ENCODE measurements at places on chromosomes 16 and 17.

- DNase-seq = peak; percentile 69
Observed at GRCh38 chr17:4499431-4500190, 930 bp downstream of the SPNS2 start.

- no peak for DNase-seq
Observed at GRCh38 chr16:58280846-58281301, 14.0 kb downstream of the PRSS54 start.

DNA sequence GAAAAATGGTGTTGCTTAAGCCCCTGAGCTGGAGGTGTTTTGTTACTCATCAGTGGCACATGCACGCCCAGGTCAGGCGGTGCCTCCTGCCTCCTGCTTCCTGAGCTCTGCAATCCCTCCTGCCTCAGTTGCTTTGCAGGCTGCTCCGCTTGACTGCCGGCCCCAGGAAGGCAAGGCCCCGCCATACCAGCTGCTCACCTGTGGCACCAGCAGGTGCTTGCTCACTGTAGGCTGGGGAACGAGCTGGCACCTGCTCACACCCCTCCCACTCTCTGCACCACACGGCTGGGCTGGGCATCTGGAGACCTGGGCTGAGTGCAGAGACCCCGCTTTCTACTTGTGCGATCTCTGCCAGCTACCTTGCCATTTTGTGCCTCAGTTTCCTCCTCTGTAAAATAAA, 200.2 kb downstream of the RBFOX3 start:
- DNase-seq = no peak

DNA sequence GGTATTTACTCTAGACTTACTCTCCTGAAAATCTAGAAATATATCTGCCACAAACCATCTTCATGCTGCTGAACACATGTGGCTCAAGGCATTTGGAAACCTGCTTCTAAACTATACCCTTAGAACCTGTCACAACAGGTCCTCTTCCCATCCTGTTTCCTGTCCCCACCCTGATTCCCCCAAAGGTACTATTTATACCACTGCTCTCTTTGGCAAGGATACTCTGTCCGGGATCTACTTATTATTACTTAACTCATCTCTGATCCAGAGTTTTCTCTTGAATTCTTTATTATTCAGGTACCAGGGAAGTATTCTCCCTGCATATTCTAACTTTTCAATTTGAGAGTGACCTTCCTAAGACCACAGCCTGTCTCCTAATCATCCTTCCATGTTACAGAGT, 33.4 kb downstream of the TRAF4 start:
- no peak for DNase-seq

GRCh38 chr17:37060094-37060493, 111.3 kb downstream of the AATF start:
- DNase-seq = no peak

- DNase-seq = no peak
Observed at GRCh38 chr16:23486480-23486879, 23.8 kb downstream of the GGA2 start.

- DNase-seq = no peak
Observed at GRCh38 chr16:54654429-54654828, 276.2 kb upstream of the IRX5 start.

DNA sequence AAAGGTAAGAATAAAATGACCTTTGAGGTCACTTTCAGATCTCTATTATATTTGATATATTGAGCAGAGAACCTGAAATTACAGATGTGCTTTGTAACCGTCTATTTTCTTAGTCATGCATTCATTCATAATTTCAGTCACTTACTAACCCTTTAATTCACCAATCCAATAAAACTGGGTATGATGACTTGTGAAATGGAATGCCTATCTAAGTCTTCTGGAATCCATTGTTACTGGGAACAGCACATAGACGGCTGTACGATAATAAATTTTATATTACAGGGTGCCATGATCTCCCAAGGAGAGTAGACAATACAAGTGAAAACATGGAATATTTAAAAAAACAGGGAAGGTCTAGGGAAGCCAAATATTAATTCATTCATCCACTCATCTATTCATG, 22.9 kb downstream of the CDH11 start:
- DNase-seq = no peak

DNA sequence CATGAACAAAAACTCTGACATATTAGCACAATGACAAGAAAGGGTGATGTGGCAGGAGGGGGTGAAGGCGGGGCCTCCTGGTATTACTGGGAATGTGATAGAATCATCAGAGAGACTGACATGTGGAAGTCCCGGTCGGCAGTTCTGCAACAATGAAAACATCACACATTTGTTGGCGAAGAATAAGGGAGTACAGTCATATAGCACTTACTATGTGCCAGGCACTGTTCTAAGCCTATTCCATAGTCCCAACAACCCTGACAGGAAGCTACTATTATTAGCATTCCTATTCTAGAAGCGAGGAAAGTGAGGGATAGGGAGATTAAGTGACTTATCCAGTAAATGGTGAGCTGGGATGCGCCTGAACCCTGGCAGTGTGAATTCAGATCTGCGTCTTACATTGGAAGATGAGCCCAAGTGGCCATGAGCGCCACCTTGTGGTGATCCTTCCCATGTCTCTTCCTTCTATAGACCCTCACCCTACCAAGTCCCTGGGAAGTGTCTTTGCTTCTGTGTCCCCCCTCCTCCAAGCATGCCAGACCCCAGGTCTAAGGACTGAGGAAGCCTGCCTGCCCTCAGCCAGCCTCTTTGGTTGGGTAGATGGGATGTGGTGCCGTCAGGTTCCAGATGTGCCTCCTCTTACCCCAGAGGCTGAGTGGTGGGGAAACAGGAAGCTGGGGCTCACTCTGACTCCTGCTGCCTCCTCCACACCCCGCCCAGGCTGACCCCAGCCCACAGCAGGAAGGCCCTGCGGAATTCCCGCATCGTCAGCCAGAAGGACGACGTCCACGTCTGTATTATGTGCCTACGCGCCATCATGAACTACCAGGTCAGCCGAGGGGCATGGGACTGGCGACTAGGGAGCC, 14.0 kb downstream of the FMNL1 start:
- DNase-seq = no peak

GRCh38 chr16:27703545-27703944, 153.6 kb downstream of the KATNIP start:
- no peak for DNase-seq

- peak; percentile 34 for DNase-seq
Observed at GRCh38 chr16:11257131-11257938, 1.3 kb upstream of the SOCS1 start.

DNA sequence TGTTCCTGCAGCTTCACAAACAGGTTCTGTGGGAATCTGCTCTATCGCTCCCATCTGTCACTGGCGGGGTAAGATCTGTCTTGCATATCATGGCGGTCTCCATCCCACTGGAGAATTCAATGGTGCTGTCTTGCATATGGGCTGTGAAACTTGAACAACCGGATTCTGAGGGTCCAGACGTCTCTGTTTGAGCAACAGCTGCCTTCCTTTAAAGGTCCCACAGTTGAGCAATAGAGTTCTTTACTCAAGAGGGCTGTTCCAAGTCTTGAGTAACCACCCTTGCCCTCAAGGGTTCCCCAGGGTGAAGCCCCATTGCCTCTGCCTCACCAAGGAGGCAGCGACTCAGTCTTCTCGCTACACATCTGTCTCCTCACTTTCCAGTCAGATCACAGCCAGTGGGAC, 50.8 kb downstream of the ZFHX3 start:
- no peak for DNase-seq

- DNase-seq = no peak
Observed at GRCh38 chr17:77150196-77150595, 9.4 kb downstream of the SEC14L1 start.

GRCh38 chr17:34764716-34765115, 185.3 kb downstream of the TMEM132E start:
- no peak for DNase-seq

DNA sequence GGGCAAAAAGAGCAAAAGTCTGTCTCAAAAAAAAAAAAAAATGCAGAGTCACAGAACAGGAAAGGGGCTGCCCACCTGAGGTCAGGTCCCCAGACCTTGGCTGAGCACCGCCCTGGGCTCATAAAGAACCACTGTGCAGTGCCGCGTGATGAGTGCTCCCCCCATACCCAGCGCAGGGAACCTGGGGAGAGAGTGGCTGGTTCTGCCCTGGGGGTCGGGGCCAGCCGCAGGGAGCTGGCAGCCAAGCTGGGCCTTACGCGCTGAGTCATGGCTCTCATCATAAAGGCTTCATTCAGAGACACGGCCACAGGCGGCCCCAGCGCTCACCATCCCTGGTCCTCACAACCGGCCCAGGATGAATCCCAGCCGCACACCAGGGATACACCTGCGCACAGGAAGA, 80.7 kb downstream of the RAB11FIP4 start:
- peak; percentile 26 for DNase-seq

DNA sequence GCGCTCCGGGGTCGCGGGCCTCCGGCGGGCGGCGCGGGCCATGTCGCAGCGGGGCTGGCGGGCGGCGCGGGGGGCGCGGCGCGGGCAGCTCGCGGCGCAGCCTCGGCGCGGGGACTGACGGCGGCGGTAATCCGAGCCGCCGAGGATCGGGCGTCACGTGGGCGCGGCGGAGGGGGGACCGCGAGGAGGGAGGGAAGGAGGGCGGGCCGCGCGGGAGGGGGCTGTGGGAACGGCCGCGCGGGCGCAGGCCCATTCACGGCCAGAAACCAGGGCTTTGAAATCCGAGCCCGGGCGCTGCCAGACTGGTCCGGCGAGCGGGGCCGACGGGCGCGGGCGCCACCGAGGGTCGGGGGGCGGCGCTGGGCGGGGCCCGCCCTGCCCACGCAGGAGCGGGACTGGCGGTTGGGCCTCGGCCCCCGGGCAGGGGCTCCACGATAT, at the start of gene MTSS2:
MTSS2 (minus strand) TSS at position 116 of the 438 bp plus-strand sequence. CDS start 262 bp downstream, outside the sequence.
- DNase-seq = peak; percentile 81

- DNase-seq = no peak
Observed at GRCh38 chr17:57565176-57565575, 179.9 kb downstream of the CCDC182 start.

- DNase-seq = no peak
Observed at GRCh38 chr16:30606004-30606403, 4.2 kb downstream of the ZNF689 start.

- DNase-seq = no peak
Observed at GRCh38 chr16:30923554-30924075, at the start of gene FBXL19. FBXL19 (plus strand) TSS chr16:30923572; CDS start chr16:30925755, 2,183 bp downstream.

DNA sequence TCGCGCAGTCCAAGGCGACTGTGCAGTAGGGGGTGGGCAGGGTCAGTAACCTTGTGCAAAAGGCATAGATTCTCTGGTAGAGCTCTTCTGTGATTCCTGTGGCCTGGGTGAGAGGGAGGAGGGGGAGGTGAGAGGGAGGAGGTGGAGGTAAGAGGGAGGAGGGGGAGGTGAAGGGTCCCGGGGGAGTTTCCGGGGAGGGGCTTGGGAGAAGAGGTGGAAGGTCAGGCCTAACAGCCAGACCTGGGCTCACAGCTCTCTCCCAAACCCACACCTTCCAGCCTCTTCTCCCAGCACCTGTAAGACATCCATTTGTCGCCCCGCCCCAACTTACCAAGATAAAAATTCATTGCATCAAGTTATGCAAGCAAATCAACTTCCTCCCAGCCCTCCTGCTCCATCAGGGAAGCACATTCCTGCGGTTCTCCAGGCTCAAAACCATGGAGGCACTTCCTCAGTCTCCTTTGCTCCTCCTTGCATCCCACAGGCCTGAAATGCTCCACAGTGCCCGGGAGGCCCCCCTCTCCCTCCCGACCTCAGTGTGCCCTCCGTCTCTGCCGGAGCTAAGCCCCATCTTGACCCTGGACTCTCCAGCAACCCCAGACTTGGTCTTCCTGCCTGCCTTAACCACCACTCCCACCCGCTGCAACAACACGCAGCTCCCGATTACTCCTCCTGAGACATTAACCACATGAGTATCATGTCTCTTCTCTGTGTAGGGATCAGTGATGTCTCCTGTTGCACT, 30.5 kb downstream of the PIK3R6 start:
- no peak for DNase-seq

DNA sequence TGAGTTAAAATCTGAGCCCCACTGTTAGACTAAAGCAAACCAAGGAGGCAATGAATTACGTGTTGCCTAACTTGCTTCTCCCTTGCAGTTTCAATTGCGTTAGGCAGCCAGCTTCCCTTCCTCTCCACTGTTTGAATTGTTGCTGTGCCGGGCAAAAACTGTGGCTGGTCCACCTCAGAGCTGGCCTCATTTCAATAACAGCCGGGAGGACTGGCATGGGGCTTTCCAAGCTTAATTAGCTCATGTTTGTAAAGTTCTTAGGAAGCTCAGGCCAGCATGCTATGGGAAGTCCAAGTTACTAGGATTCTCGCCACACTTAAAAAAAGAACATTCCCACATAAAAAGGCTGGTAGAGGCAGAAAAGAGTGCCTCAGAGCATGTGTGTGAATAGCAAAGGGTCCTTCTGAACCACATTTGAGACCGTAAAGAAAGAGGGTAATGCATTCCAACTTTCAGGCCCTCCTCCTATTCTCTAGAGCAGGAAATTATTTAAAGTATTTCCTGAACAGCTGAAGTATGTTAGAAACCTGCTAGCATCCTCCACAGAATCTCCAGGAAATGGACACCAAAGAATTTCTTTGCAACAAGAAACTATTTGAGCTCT, 79.0 kb upstream of the SMURF2 start:
- no peak for DNase-seq

DNA sequence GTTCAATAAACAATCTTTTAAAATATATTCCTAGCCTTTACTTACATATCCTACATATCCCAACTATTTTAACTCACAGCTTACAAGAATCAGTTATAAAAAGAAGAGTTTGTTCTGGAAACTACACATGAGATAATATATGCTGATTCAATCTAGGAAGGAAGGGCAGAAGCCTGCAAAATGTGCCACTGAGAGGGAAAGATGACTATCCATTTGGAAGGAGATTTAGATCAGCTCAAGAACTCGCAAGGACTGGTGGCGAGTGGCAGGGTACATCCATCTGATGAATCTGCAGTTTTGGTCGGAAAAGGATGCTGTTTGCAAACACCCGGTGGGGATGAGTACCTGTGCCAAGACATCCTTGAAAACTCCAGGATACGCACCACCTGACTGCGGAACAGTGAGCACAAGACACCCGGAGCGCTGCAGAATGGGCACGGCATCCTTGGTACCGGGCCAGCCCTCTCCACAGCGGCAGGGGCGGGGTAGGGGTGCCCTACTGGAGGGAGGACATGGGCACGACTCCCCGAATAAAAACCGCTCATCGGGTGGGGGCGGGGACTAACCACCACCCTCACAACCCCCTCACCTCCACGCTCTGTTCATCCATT, 723 bp downstream of the TRIM37 start:
- DNase-seq = peak; percentile 48
